ENCODE measurements at places on chromosomes 16 and 17.

- DNase-seq, result no peak
These were observed 403.6 kb upstream of the MON1B start for GRCh38 chr16:76787394-76787793.

GRCh38 chr17:49851387-49852291 is 3.8 kb upstream of the TAC4 start:
- DNase-seq, result peak; percentile 51

GRCh38 chr16:78072275-78072674 is 27.2 kb upstream of the WWOX start:
- DNase-seq, result no peak

GRCh38 chr16:539901-540530 is 12.5 kb downstream of the CAPN15 start:
- no peak for DNase-seq

- no peak for DNase-seq
These were observed 40.7 kb downstream of the DNAJA2 start for GRCh38 chr16:46932802-46933201.

DNA sequence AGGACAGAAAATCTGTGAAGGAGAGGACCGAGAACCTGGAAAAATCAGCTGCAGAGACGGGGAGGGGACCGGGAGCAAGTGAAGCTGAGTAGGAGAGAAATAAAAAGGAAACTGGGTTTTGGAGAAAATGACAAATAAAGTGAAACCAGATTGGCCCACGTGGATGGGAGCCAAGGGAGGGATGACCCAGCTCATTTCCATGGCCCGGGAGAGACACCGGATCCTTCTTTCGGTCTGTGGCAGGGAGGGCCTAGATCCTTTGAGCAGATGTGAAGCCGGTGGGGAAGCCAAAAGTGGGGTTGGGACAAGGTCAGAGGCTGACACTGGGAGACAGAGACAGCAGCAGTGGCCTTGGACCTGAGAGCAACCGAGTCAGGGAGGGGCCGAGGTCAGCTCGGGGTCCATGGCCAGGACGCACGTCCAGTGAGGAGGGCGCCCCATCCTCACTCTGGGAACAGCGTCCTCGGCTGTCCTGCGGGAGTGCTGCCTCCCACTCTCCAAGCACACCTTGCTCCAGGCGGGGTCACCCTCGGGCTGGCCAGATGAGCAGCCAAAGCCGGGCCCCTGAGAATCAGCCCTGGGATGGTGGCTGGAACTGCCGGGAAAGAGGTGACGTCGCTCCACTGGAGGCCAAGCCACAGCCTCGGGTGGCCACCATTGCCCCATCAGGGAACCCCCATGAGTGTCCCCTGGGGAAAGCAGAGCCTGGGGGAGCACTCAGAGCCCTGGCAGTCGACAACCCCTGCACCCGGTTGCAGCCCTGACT is 50.8 kb upstream of the CDR2 start:
- no peak for DNase-seq

GRCh38 chr16:84635702-84636101 is 12.6 kb upstream of the KLHL36 start:
- no peak for DNase-seq

- DNase-seq, result peak; percentile 4
These were observed 294.1 kb downstream of the BCAS3 start for GRCh38 chr17:60971515-60972369.

DNA sequence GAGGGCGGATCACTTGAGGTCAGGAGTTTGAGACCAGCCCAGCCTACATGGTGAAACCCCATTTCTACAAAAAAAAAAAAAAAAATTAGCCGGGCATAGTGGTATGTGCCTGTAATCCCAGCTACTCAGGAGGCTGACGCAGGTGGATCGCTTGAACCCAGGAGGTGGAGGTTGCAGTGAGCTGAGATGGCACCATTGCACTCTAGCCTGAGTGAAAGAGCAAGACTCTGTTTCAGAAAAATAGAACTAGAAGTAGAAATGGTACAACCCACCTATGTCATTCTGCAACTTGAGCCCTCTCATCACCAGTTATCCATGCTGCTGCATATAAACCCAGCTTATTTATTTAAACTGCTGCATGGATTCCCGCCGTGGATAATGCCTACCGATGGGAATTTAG is 1.6 kb downstream of the SCNN1B start:
- no peak for DNase-seq

DNA sequence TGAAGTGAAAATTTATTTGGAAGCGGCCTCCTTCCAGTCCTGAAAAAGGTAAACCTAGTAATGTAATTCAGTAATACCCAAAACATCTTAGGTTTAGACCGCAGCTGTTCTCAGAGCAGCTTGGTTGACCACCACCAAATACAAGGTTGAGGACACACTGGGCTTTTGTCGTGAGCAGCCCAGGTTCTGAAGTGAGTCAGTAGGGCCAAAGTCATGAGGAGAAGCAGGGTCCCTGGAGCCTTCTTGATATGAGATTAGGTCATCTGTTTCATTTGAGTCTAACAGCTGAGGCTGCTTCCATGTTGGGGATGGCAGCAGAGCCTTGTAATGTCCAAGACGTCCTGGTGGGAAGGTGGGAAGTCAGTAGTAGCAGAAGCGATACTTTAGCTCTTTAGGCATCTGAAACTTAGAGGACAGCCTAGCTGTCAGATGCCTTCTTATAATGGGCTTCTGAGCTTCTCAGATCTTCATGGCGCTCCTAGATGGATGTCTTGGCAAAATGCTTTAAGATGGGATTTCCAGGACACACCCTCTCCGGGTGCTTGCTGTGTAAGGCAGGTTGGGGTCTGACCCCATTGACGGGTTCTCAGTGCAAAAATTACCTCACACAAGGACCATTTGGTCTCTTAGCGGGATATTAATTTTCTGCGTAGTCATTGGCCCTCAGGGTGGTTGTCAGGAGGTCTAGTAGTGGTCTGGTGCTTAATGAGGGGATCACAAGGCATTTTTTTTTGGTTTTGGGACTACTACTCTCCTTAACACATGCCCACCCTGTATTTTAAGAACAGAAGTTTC is 2.4 kb downstream of the ALKBH5 start:
- no peak for DNase-seq
